Stomach (tissue), 19 donors: ENCODE measurements at places on chromosomes 7 and 10. TPM values are rescaled to one million over a fixed set of nuclear protein-coding genes. Genes with fewer than 3 reads are reported as not detected.

DNA sequence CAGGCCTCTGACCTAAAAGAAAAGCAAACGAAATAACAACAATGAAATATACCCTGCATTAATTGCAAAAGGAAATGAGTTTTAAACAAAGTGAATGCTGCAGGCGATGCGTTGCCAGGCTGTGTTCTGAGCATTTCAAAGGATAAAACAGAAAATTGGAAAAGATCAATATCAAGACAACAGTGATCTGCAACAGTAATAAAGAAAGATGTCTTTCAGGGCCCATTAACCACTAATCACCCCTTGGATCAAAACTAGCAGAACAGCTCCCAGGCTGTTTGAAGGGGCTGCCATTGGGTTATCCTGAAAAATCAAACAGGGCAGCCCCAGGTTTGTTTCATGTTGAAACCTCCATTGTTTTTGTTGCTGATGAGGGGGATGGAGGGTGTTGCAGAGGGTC lies 219.2 kb downstream of the FGFR2 start:
- no peak for DNase-seq

Gene CCL24
- 2.9 TPM for total RNA-seq

- no peak for DNase-seq
Measured at GRCh38 chr10:103103989-103104388, 89.1 kb downstream of the NT5C2 start.

DNA sequence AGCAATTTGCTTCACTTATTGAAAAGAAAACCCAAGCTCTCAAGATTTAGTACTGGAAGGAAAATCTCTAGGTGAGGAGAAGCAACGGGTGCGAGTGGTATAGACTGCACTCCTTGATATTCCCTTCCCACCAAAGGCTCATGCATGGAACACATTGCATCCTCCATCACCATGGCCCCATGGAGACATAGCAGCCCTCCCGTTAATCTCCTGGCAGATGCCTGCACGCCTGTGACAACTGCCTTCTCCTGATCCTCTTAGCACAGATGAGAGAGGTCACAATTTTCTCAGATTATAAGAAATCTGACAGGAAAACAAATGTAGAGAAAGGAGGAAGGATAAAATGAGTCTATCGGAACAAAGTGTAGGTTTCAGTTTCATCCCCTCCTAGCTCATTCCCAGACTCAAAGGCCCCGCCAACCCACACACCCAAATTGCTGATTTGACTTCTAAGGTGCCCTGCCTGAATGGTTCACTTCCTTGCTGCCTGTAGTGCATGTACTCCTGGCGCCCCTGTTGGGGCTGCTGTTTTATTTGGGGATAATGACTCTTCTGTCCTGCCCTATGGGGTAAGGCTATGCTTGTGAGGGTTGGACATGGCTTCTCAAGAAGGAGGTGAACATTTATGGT lies 50.0 kb downstream of the PLXNA4 start:
- no peak for DNase-seq

DNA sequence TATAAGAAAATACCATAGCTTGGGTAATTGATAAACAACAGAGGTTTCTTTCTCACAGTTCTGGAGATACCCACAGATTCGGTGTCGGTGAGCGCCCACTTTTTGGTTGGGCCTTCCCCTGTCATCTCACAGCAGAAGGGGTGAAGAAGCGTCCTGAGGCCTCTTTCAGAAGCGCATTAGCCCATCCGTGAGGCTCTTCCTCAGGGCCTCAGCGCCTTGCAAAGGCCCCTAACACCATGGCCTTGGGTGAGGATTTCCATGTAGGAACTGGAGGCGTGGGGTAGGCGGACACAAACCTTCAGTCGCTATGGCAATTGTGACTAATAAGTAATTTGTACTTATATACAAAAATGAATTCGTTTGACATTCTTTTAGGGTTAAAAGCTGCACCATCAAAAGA lies 316.0 kb downstream of the PTPRN2 start:
- no peak for DNase-seq

Gene MICALL2
- 30.7 TPM for total RNA-seq

GRCh38 chr7:139572071-139572470 lies 48.6 kb downstream of the CLEC2L start:
- DNase-seq: no peak

DNA sequence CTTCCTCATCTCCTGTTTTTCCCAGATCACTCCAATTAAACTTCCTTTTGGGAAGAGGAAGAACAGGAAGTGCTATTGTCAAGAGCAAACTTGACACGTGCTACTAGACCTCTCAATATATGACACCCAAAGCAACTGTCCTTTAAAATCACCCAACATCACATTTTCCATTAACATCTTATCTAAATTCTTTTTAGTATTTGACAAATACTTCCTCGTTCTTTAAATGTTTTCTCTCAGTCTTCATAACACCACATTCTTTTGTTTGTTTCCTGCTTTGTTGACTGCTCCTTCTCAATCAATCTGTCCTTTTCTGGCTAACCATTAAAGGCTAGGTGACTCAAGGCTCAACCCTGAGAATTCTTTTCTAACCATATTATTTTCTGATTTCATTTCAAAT lies 7.1 kb upstream of the TFPI2 start:
- DNase-seq: no peak

- peak; percentile 42 for DNase-seq
Measured at GRCh38 chr7:107951172-107951787, 51.7 kb downstream of the LAMB1 start.

Gene LBX1
- not detected for total RNA-seq

Gene TRIM4
- total RNA-seq: 40.3 TPM

DNA sequence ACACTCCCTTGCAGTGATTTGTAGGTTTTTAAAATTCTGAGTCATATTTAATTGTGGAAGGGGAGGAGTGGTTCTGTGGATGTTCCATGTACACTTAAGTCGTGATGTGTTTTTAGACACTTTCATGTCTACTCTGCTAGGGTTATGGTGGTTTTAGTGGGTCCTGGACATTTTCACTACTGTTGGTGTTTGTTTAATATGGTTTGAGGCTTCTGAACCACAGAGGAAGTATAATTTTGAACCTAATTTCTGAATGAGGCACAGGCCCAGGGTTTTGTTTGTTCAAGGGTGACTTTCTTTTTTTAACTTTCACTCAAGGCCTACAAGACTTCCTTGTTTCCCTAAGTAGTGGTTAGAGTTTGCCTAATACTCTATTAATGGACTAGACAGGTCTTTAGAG lies 13.3 kb downstream of the SLC26A5 start:
- peak; percentile 23 for DNase-seq

DNA sequence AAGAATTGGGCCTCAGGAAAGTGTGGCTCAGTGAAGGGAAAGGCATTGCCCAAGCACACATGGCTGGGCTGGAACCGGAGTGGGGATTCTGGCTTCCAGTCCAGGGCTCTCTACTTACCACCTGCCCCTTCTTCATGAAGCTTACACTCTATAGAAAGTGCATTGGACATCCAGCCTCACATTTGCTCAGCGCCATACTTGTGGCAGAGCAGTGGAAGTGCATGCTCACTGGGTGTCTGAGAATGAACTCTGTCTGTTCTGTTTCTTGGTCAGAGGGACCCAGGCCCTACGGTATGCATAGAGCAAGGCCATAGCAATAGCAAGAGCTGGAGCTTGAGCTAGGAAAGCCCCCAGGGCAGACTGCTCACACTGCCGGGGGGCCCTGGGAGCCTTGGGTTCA lies 1253.5 kb downstream of the TYW1 start:
- no peak for DNase-seq

DNA sequence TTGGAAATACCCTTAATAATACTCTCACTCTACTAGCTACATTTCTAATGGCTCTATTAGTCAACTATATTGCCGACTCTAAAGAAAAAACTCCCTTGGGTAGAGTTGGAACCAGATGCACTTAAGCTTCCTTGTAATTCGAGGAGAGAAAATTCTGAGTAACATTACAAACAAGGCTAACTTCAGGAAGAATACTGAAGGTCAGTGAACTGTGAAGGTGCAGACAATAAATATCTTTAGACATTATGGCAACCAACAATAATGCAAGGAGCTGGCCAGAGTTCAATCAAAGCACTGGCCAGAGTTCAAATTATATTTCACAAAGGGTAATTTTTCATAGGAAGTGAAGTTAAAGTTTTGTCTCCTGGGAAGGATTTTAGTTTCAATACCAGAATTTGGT lies 40.7 kb upstream of the MRLN start:
- no peak for DNase-seq

GRCh38 chr10:120600871-120601649 lies 144.0 kb downstream of the PLPP4 start:
- no peak for DNase-seq

Gene FOXI2
- total RNA-seq: not detected
